ENCODE measurements at places on chromosomes 12 and 14.

DNA sequence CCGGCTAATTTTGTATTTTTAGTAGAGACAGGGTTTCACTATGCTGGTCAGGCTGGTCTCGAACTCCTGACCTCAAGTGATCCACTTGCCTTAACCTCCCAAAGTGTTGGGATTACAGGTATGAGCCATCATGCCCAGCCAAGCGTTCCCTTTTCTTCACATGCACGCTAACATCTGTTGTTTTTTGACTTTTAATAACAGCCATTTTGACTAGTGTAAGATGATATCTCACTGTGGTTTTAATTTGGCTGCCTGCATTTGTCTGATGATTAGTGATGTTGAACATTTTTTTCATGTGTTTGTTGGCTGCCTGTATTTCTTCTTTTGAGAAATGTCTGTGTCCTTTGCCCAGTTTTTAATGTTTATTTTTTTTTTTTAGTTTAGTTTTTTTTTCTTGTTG is 10.2 kb upstream of the YARS2 start:
- DNase-seq: no peak

DNA sequence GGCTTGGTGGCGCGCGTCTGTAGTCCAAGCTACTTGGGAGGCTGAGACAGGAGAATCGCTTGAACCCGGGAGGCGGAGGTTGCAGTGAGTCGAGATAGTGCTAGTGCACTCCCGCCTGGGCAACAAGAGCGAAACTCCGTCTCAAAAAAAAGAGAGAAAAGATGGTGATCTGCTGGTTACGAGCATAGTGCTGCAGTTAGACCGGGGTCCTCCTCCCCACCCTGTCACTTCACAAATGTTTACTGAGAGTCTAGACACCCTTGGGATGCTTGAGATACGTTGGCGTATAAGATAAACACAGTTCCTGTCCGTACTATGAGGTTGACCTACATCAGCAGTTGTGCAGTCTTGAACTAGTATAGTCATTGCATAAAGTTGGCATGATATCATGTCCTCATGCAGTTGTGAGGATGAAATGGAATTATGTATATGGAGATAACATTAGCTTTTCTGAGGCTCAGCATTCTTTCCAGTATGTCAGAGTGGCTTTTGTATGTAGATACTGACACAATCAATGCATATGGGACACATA is 787 bp downstream of the ACAD10 start:
- DNase-seq: no peak

DNA sequence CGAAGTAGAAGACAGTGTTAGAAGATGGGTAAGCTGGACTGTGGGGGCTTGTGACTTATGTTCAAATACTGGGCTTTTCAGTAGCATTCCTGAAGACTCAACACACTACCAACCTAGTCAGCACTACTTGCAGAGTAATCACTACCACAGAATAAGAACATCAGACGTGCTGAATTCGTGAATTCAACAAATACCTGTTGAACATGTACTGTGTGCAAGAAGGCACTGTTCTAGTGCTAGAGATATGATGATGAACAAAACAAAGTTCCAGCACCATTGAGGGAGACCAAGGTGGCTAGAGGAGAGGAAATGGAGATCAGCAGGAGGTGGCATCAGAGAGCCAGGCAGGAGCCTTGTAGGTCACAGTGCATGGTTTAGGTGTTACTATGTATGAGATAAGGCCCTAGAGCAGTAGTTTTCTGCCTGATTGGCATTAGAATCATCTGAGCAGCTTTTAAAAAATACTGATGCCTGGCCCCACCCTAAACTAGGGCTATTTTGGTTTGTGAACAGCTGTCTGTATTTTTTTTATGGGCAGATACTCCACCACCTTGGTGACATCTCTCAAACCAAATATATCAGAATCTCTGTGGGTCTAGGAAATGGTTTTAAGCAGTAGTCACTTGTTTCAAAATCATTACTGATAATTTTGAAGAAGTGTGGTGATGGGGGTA is 26.8 kb downstream of the FERMT2 start:
- DNase-seq: peak; percentile 16

DNA sequence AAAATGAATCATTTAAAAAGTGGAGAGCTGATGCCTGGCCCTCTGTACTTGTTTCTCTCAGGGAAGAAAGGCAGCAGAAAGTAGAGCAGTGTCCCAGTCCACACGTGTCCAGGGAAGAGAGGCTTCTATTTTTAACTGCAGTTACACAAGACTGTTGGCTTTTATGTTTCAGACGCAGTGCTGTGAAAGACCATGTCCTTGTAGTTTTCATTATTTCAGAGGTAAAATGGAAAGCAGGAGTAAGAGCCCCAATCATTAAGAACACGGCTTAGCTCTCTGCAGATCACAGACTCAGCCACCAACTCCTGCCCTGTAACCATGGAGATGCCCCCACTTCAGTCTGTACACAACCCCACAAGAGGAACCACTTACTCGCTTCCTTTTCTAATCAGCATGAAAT is 336.3 kb downstream of the DAD1 start:
- DNase-seq: no peak

- DNase-seq: no peak
These were observed 384.9 kb downstream of the SOX5 start for GRCh38 chr12:23564451-23565152.
